ENCODE measurements at places on chromosomes 12 and 14.

- no peak for DNase-seq
Measured at GRCh38 chr14:94483071-94483451, 7.1 kb upstream of the SERPINA9 start.

- DNase-seq = no peak
Measured at GRCh38 chr12:53513712-53514410, 6.6 kb upstream of the NPFF start.

- DNase-seq = no peak
Measured at GRCh38 chr12:104142543-104142942, 4.5 kb upstream of the NFYB start.

GRCh38 chr12:67202011-67202677, 67.0 kb upstream of the CAND1 start:
- DNase-seq = no peak

- DNase-seq = no peak
Measured at GRCh38 chr12:42199007-42199406, 39.0 kb downstream of the YAF2 start.

GRCh38 chr12:73665193-73665592, 872.4 kb upstream of the ATXN7L3B start:
- DNase-seq = no peak

DNA sequence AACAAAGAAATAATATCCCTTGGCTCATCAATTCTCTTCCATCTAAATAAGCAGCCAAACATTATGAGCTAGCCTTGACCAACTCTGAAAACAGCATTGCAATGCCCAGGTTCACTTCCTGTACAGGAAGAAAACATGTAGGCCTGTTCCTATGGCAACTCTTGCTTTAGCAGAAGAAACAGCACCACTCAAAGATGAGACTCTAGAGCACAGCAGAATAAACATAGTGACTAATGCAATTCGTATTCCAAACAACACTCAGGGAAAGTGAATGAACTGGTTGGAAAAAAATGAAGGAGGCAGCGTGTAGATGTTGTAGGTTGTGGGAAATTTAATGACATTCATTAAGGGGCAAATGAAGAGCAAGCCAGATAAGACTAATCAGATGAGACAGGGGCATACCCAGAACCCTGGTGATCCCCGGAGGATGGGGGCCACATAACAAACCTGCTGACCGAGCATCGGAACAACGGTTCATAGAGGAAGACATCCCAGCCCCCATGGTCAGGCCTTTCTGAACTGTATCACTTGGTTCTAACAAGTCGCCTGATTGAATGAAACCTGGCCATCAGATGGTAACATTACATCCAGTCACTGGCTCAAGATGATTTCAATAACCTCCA, 9.0 kb downstream of the ARHGDIB start:
- no peak for DNase-seq

- no peak for DNase-seq
Measured at GRCh38 chr14:61132336-61132735, 148.8 kb downstream of the TMEM30B start.

DNA sequence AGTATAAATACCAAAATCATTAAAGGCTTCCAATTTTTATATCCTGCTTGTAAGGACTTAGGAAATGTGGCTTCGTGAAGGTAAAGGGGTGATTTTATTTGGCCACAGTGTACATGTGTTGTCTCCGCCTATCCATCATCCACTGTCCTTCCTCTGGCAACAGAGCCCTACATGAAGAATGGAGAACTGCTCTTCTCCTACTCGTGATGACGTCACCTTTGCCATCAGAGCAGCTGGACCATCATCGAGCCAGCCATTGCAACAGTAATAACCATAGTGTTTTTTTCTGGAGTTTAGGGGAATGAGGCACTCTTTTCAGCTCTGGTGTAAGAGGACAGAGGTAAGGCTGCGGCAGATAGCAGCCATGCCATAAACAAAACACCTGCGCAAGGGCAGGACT, 19.2 kb downstream of the ITPR2 start:
- DNase-seq = no peak

DNA sequence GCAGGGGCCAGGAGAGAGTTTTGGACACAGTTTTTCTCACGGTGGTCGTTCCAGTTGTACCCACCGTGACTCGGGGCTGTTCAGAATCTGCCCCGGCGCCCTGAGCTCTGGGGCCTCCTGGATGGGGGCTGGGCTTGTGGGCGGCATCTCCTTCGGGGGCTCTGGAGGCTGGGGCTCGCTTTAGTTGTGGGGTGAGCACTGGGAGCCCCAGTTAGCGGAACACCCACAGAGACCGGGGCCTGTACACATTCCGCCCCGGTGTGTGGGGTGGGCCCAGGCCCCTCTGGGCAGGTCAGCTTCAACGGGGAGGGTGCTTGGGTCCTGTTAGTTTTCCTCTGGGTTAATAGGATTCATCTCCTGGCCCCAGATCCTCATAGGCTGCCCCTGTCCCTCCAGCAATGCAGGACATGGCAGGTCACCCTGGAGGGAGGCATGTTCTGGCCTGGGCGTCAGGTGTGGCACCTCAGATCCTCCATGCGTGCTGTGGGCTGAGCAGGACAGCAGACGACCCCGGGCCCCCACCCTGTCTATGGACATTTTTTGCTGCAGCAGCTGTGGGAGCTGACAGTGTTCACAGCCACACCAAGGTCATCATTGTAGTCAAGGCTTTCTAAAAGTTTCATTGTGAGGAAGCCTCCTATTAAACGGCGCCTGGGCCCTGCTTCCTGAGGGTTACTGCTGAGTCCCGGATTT, 393.2 kb downstream of the TMEM121 start:
- no peak for DNase-seq
